Erythroblast (primary cell): ENCODE measurements at places on chromosomes 1 and 21.

GRCh38 chr1:235019471-235019870 lies 109.2 kb downstream of the TOMM20 start:
- no peak for DNase-seq

DNA sequence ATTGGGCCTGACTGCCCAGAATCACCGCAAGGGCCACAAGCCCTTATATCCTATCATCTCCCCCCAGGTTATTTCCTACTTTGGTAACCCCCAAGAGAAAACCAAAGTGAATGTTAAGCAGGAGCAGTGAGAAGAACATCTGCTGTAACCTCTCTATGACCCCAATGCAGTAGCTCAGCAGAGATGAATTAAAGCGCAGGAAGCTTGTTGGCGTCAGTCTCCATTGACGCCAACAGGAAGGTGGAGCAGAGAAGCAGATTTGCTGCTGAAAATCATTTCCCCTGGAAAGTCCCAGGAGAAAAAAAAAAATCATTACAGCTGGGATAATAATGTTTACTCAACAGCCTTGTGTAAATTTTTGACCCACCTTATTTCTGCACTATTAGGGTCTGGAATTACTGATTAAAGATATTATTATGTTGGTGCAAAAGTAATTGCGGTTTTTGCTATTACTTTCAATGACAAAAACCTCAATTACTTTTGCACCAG lies 33.2 kb upstream of the FAM163A start:
- DNase-seq: no peak

DNA sequence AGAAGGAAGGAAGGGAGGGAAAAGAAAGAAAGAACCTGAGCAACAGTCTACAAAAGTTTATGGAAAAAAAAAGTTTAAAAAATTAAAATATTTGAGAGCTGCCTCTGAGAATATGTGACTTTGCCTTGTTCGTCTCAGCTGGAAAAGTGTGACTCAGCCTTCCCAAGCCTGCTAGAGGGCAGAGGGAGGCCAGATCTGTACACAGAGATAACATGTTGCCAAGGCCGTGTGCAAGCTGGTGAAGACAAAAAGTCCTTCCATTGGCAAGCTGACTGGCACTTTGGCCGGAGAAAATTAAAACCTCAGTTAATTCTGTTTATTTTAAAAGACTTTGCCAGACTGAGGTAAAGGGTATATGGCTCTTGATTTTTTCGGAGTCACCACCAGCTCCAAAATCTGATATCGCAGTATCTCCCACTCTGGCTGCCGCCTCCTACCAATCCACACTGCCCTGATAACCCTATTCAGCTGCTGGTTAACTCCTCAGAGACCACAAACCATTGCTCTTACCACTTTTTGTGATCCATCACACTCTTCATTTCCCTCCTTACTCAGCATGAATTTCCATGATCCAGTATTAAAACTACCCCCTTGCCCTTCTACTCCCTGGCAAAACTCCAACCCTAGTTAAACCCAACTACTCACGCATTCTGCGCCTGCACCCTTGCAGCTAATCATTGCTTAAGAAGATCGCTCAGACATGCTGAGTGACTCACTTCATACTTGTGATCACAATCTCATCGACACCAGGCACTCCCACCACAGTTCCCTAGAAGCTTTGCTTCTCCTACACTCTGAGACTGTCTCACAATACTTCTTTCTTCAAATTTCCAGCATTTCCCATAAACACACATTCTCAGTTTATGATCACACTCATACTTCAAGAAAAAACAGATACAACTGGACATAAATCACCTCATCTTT lies 5.7 kb upstream of the PPP1R15B start:
- peak; percentile 85 for DNase-seq

DNA sequence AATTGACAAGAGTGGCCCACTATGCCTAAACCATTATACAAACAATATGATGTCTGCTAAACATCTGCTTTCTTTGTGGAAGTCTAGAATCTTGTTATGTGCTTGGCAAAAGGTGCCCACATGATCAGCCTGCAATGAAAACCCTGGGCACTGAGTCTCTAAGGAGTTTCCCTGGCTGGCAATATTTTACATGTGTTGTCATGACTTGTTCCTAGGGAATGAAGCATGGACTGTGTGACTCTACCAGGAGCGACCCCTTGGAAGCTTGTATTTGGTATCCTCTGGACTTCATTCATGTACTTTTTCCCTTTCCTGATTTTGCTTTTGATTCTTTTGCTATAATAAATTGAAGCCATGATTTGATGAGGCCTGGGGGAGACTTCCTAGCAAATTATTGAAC lies 324.9 kb downstream of the HHIPL2 start:
- DNase-seq: no peak

DNA sequence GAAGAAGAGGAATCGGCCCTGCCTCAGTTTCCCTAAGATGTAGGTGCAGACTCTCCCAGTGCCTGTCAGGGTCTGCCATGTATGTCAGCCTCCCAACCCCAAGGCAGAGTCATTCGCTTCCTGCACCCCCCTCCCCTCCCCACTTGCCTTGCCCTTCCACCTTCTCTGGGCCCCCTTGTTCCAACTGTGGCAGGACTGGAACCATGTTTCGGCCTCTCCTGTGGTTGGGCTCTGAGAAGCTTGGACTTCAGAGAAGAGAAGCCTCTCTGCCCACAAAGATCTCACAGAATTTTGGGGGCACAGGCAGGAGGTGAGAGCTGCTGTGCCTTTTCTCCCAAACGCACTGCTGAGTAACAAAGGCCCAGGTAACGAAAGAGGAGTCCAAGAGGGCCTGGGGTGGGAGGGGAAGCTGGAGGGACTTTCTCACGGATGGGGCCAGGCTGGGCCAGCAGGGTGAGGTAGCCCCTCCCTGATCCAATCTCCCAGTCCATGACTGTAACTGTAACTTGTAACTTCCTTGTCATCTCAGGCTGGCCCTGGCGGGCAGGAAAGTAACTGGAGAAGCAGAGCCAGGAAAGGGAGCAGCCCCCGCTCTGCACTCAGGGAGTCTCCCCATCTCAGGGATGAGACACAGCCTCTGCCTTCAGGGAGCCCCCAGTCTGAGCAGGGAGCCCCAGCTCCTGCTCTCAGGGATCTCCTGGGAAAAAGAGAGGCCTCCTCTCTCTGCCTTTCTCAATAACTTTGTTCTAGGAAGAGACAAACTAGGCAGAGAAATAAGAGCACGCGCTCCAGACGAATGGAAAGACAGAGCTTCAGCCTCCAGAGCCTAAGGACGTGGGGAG lies 11.3 kb downstream of the CRABP2 start:
- peak; percentile 56 for DNase-seq

DNA sequence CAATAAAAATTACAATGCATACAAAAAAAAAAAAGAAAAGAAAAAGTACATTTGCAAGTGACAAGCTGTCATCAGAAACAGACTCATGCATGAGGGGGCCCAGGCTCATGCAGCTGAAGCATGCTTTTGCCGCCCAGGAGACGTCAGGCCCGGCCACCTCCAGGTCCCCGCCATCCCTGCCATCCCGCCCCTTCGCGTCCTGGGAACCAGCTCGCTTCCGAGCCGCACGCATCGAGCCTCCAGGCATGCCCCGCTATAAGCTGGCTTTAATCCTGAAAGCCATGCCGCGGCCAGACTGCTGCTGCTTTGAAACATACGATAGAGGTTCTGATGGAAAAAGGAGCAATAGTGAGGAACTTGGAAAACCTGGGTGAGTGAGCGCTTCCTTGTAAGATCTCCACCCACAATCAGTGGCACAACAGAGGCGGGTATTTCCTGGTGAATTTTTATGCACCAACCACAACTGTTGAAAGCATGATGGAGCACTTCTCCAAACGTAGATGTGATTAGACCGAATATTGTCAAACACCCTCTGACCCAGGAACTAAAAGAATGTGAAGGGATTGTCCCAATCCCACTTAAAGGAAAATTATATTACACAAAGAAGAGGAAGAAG lies 113.7 kb downstream of the FAF1 start:
- DNase-seq: no peak

DNA sequence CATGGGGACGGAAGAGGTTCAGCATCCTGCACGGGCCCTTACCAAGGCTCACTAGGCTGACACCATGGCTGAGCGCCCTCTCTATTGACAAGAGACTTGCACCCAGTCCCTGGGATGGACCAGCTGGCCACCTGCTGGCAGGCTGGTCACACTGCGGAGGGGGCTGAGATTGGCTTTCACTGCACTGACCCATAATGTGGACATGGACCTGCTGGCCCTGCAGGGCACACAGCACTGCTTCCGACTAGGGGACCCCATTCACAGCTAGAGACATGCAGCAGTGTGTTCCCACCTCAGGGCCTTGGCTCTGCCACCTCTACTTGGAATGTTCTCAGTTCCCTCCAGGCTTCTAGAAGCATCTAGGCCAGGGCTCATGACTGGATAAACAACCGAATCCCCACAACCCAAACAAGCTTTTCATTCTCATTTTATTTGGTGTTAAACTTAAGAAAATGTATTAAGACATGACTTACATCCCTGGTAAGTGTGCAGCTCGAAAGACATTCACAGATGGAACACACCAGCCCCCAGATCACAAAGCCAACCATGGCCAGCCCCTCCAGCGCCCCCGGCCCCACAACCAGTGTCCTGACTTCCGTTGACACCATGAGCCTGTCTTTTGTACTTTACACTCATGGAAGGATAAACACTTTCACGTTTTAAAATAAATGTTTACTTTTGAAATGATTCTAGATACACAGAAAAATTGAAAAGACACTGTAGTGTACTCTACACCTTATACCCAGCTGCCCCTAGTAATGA lies 9.3 kb upstream of the SRARP start:
- DNase-seq: peak; percentile 56

DNA sequence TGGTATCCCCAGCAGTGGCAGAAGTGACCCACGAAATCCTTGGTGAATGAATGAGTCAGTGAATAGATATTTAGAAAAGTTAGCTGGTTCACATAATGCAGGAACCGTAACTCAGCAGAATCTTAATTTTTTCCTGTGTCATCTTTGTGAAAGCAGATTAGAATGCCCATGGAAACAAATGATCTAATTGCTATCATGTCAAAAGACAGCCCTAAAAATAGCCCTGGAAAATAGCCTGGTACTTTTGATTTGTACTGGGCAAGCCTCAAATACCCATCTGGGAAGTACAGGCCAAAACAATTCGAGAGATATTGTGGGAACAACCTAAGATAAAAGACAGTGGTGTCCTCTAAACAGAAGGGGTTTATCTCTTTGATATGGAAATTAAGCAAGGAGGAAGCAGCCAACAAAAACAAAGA lies 21.1 kb downstream of the FYB2 start:
- no peak for DNase-seq
